ENCODE measurements at places on chromosomes 11 and 22.

GRCh38 chr11:113370634-113371033 lies 16.9 kb upstream of the ANKK1 start:
- no peak for DNase-seq

DNA sequence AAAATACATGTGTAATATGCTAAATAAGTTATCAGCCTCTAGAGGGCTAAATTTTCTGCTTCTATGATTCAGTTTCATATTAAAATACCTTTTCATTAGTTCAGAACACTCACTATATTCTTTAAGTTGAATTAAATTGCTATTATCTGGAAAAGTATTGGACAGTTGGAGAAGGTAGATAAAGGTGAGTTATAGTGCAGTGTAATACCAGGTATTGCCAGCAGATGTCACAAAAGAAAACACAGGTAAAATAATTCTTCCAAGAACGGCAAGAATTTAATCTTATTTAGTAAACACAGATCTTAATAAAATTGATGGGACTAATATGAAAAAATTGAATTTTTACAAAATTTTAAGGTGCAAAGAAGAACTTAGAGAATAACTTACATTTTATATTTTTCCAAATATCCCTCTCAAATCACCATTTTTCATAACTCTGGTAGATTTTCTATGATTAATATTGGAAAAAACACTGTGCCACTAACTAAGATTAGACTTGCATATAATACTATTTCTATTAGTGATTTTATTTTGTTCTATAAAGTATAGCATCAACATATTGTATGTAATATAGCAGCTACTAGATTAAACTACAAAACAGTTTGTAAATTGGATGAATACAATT lies 1.7 kb upstream of the LRRC4C start:
- DNase-seq: no peak

GRCh38 chr11:43278193-43278956 lies 33.4 kb upstream of the API5 start:
- no peak for DNase-seq

- no peak for DNase-seq
Measured at GRCh38 chr11:10650166-10650565, 43.4 kb downstream of the IRAG1 start.

GRCh38 chr11:120173019-120173705 lies 35.2 kb upstream of the TRIM29 start:
- no peak for DNase-seq

DNA sequence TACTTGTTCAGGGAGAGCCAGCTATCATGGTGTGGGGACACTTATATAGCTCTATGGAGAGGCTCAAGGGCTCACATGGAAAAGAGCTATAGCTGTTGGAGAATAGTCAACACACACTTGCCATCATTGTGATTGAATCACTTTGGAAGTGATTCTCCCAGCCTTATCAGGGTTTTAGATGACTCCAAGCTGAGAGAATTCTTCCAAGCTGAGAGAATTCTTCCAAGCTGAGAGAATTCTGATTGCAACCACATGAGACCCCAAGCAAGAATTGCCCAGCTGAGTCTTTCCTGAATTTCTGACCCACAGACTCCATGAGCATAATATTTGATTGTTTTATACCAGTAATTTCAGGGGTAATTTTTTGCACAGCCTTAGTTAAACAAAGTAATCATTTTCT lies 1318.3 kb upstream of the RAG2 start:
- DNase-seq: no peak

GRCh38 chr11:9847636-9848035 lies 183.8 kb downstream of the SWAP70 start:
- no peak for DNase-seq

- no peak for DNase-seq
Measured at GRCh38 chr22:25940479-25940878, 198.5 kb downstream of the MYO18B start.

DNA sequence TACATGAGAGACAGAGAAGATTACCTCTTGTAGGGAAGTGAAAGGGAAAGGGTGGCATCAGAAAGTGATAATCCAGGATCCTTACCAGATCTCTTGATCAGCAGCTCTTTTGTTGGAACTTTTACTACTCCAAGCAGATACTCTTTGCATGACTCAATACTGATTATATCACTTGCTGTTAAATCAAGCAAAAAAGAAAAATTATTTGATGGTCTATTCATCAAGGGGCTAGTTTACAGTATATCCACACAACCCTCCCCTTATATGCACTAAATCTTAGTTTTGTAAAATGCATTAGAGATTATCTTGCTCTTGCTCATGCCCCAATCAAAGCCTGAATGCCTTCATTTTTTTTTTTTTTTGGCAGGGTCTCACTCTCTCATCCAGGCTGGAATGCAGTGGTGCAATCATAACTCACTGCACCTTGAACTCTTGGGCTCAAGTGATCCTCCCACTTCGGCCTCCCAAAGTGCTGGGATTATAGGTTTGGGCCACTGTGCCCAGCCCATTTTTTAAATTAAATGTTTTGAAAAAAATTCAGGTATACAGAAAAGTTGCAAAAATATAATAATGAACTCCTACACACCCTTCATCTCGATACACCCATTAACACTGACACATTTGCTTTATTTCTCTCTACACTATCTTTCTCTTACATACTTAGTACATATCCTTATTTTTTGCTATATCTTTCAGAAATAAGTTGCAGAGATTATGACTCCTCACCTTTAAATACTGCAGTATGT lies 76.1 kb upstream of the UCP3 start:
- DNase-seq: no peak
